ENCODE measurements at places on chromosomes 16 and 17.

GRCh38 chr17:63780507-63780906 is 6.5 kb downstream of the DDX42 start:
- no peak for DNase-seq

DNA sequence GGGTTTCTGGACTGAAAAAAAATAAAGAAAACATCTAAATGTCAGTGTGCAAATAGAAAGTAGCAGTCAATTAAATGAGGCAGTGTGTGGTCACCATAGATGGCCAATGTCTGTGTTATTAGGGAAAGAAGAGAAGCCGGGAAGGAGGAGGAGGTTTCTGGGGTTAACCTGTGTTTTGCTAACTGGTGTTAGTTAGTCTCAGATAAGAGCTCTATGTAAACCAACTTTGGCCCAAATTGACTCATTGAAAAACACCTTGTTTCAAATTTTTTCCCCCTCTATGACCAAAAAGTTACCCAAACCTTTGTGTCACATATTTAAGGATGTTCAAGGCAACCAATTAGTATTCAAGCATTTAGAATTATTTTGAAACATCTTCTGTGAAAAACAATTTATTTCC is 530.9 kb downstream of the MAF start:
- DNase-seq: no peak

GRCh38 chr17:32852811-32853210 is 24.1 kb downstream of the MYO1D start:
- no peak for DNase-seq

- no peak for DNase-seq
Observed at GRCh38 chr16:56950881-56951771, 10.6 kb upstream of the CETP start.

DNA sequence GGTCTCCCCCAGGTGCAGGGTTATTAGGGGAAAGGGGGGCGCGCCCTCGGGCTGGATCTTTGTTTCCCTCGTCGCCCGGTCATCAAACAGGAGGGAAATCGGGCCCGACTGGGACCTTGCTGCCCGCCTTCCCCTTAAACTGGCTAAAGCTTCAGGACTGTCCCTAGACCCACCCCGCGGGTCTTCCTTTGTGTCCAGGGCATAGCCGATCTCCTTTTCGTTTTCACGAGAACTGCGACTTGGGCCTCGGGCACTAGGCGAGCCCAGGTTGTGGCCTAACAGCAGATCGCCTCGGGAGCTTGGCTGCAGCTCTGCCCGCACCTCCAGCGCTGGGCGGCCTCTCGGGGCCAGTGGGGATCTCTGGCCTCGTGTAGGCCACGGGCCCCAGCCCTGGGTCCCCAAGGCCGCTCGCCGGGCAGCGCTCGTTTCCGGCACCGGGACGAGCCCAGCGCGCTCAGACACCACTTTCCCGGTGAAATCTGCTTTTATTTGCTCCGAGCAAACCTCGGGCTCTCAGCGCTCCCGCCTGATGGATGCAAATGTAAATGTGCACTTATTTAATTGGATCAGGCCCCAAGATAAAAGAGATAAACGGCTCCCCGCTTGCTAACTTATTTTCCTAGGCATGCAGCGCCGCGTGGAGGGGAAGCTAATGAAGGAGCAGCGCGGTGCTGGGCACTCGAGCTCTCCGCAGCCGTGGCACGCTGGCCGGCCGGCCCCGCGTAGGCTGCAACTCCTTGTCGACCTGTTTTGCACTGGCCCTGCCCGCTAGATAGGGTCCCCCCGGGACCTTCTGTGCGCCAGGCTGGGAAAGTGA is 7.8 kb downstream of the IRX5 start:
- DNase-seq: no peak

DNA sequence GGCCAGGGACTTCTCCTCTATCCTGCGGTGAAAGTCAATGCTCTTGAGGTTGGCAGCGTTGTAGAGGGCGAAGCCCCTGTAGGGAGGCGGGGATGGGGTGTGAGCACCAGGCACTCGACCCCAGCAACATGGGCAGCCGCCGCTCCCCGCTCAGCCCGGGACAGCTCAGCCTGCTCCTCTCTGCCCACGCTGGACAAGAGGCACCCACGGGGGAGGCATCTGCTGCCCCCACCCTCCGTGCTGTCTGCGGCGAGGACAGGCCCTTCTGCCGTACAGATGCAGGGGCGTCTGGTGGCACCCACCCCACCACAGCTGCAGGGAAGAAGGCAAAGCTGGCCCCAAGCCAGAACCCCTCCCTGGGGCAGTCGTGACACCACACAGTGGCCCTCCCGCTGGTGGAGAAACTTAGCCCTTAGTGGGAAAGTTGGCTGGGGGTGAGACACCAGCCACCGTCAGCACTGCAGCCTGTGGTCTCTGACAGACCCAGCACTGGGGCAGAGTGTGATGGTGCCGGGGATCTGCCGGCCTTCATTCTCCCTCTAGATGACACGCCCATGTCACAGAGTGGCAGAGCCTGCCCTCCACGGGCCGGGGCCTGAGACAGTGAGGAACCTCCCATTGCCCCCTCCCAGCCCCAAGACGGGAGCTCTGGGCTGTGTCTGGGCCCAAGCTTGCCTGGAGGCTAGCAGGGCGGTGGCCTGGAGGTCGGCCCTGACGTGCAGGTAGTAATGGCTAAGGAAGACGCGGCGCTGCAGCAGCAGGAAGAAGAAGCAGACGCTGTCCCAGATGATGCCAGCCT is 19.5 kb downstream of the CTU2 start:
- DNase-seq: no peak

DNA sequence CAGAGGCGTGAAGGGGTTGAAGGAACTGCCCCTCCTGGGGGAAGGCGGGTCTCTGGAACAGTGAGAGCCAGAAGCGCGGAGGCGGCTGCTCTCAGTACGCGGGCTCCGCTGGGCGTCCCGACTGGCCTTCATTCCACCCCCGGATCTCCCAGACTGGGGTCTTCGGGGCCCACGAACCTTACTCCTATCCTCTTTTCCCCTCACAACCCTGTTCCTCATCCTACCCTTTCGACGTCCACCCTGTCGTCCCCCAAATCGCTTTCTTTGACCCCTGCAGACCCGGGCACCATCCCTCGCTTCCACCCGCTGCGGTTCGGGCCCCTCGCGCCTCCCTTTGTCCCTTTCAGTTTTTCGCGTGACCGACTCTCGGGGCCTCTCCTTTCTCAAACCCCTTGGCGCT is 2114.6 kb downstream of the TP53TG3F start:
- DNase-seq: no peak

All from activated CD4-positive, alpha-beta T cell treated with anti-CD3 and anti-CD28 coated beads, Interleukin-2, amount 50 U/mL, for 24 hours (primary cell).